T-helper 22 cell (primary cell): ENCODE measurements at places on chromosomes 3 and 15.

GRCh38 chr3:110754212-110754916 is 317.3 kb upstream of the NECTIN3 start:
- no peak for DNase-seq

GRCh38 chr15:78988361-78988911 is 43.6 kb upstream of the CTSH start:
- no peak for DNase-seq

GRCh38 chr3:112090887-112091586 is 4.8 kb downstream of the C3orf52 start:
- DNase-seq, result no peak

- no peak for DNase-seq
Measured at GRCh38 chr15:100202309-100202960, 139.3 kb downstream of the ADAMTS17 start.

DNA sequence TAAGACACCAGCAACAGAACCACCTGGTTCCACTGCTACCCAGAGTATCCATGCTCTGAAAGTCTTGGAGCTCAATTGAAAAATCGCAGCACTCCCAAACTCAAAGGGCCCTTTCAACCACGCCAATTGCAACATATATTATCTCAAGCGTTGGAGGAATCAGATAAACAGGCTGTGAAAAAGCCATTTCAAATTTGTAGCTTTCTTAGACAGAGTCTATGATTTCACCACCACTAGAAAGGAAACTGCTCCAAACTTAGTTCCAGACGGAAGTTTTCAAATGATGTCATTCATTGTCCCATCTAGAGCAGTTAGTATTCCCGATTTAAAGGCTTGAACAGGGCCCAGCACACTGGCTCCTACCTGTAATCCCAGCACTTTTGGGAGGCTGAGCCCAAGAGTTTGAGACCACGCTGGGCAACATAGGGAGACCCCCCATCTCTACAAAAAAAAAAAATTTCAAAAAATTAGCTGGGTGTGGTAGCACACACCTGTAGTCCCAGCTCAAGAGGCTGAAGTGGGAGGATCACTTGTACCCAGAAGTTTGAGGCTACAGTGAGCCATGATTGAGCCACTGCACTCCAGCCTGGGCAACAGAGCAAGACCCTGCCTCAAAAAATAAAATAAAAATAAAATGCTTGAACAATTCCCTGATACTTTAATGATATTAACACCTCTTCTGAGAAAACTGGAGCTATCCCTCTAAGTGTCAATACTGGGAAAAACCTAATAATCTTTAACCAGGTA is 16.8 kb downstream of the TNIK start:
- DNase-seq, result no peak

- DNase-seq, result no peak
Measured at GRCh38 chr3:41102053-41102556, 97.2 kb upstream of the CTNNB1 start.

DNA sequence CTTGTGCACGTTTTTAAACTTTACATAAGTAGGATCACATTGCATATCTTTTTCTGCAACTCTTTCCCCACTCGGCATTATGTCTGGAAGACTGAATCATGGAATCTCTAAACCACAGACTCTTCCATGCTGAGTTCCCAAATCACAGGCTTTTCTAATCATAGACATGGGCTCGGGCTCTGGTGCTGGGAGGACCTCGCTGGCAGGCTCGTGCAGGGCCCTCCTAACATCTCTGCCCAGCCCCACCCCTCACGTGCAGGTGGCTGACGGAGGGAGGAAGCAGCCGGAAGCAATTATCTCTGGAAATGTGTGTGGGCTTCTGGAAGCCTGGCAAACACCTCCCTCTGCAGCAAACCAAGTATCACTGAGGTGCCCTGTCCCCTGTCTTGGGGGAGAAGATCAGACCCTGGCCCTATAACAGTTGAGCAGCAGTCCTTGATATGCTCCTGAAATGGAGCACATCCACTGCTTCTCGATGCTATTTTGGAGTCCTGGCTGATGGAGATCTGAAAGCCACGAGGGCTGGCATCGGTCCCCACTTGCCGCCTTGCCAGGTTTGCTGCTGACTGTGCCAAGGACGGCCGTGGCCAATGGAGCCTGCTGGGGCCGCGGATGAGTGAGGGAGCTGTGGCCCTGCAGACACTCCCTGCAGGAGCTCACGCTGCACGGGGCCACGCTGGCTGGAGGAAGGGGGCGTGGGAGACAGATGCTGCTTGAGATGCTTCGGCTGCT is 4.4 kb upstream of the IQSEC1 start:
- DNase-seq, result no peak

- no peak for DNase-seq
Measured at GRCh38 chr3:147662705-147663104, 253.5 kb downstream of the ZIC1 start.

GRCh38 chr3:55735976-55736375 is 248.9 kb upstream of the WNT5A start:
- DNase-seq, result no peak
